SK-N-SH (cell line): ENCODE measurements at places on chromosomes 13 and 19. TPM values are rescaled to one million over a fixed set of nuclear protein-coding genes. Genes with fewer than 3 reads are reported as not detected.

C2CD4C gene
- polyA plus RNA-seq: 0.19 and 0.23 TPM in 2 replicates

JAK3 gene
- polyA plus RNA-seq: 1.3 and 2.0 TPM in 2 replicates

RYR1 gene
- under 0.01 TPM in 2 replicates for polyA plus RNA-seq

PROZ gene
- not detected in 2 replicates for polyA plus RNA-seq

ERICH4 gene
- polyA plus RNA-seq: not detected in 2 replicates

SBSN gene
- 0.16 and 0.25 TPM in 2 replicates for polyA plus RNA-seq

IGFL1 gene
- not detected in 2 replicates for polyA plus RNA-seq

SBK2 gene
- polyA plus RNA-seq: 0.20 and 0.28 TPM in 2 replicates

PLIN5 gene
- 0.59 and 0.68 TPM in 2 replicates for polyA plus RNA-seq

ZNF699 gene
- 0.97 and 1.2 TPM in 2 replicates for polyA plus RNA-seq

PRSS57 gene
- polyA plus RNA-seq: not detected in 2 replicates

DPRX gene
- not detected in 2 replicates for polyA plus RNA-seq

NANOS3 gene
- polyA plus RNA-seq: 0.53 and 0.57 TPM in 2 replicates

CD79A gene
- polyA plus RNA-seq: 0.20 and 0.31 TPM in 2 replicates

ZNF93 gene
- polyA plus RNA-seq: 4.3 and 6.7 TPM in 2 replicates

OCEL1 gene
- polyA plus RNA-seq: 9.1 and 9.8 TPM in 2 replicates

PEAK3 gene
- polyA plus RNA-seq: not detected in 2 replicates

PNMA8B gene
- 0.63 and 0.92 TPM in 2 replicates for polyA plus RNA-seq

C19orf85 gene
- not detected in 2 replicates for polyA plus RNA-seq

ZNF610 gene
- polyA plus RNA-seq: 1.9 and 2.9 TPM in 2 replicates

ATP8A2 gene
- polyA plus RNA-seq: 0.02 and 0.03 TPM in 2 replicates

CEACAM16 gene
- polyA plus RNA-seq: not detected in 2 replicates

SPPL2B gene
- polyA plus RNA-seq: 48.5 and 58.1 TPM in 2 replicates

RNF17 gene
- polyA plus RNA-seq: not detected in 2 replicates

MBD3L2 gene
- 0.10 and 0.12 TPM in 2 replicates for polyA plus RNA-seq

FFAR1 gene
- not detected in 2 replicates for polyA plus RNA-seq

GRK1 gene
- 0.08 and 0.12 TPM in 2 replicates for polyA plus RNA-seq

CFAP97D2 gene
- not detected in 2 replicates for polyA plus RNA-seq

ZNF135 gene
- polyA plus RNA-seq: 0.41 and 0.54 TPM in 2 replicates

IZUMO4 gene
- 4.6 and 10.3 TPM in 2 replicates for polyA plus RNA-seq

NLRP9 gene
- polyA plus RNA-seq: not detected in 2 replicates

ZNF540 gene
- 0.08 TPM in 2 replicates for polyA plus RNA-seq

APOC4 gene
- polyA plus RNA-seq: not detected in 2 replicates

MEIOSIN gene
- polyA plus RNA-seq: 0.03 and 0.06 TPM in 2 replicates

SNRPD2 gene
- polyA plus RNA-seq: 1,248 and 1,471 TPM in 2 replicates

SYT5 gene
- 0.21 and 0.39 TPM in 2 replicates for polyA plus RNA-seq

ZNF878 gene
- polyA plus RNA-seq: 0.05 TPM in 1 of 2 replicates, not detected in the other

METTL21C gene
- polyA plus RNA-seq: not detected in 2 replicates

BEST2 gene
- not detected in 2 replicates for polyA plus RNA-seq

KLK4 gene
- polyA plus RNA-seq: not detected in 2 replicates

MBD3L3 gene
- polyA plus RNA-seq: 0.07 TPM in 1 of 2 replicates, not detected in the other
